Esophagus squamous epithelium (tissue), 5 donors: ENCODE measurements at places on chromosomes 4 and X.

DNA sequence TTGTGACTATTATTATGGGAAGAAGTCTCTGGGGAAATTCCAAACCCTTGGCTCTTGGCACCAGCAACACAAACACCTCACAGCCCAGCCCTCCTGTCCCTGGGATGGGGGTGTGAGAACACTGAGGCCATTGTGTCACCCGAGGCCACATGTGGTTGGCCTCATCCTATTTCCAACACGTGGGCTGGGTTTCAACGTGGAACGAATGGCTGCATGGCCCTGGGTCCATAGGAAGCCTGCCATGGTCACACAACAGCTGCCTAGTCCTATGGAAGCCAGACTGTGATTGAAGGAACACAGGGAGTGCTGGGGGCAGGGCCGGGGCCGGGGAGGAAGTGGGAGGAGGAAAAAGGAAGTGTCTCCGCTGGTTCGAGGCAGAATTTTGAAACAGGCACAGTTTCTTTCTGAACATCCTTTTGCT lies 10.0 kb downstream of the CLCN4 start:
- DNase-seq = no peak

DNA sequence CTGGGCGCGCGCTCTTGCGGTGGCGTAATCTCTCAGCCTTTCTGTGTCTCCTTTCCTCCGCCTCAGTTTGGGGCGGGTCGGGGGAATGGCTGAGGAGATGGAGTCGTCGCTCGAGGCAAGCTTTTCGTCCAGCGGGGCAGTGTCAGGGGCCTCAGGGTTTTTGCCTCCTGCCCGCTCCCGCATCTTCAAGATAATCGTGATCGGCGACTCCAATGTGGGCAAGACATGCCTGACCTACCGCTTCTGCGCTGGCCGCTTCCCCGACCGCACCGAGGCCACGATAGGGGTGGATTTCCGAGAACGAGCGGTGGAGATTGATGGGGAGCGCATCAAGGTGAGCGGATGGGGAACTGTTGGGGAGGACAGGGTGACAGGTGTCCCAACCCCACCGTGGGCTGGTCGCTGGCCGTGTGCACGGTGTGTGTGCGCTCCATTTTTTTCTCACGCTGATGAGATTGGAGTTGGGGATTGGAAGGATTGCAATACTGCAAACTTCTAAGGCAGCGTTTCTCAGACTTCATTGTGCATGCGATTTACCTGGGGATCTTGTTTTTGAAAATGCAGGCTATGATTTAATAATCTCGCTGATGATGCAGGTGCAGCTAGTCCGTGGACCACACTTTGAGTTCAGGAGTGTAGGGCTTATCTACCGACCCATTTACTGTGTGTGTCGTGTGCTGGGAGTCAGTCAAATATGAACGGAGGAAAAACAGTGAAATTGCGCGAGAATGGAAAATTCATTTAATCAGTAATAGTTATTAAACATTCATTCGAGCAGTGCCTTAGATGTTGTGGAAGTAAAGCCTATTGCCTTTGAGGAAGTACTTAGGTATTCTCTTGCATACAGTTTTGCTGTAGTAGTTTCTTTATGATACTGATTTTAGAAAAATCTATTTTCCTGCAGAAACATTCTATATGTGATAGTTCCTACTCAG lies at the start of gene RAB33B:
TSS of gene RAB33B (plus strand) at position 11 of the 935 bp plus-strand sequence. CDS start at position 86, 75 bp downstream.
- no peak for DNase-seq

DNA sequence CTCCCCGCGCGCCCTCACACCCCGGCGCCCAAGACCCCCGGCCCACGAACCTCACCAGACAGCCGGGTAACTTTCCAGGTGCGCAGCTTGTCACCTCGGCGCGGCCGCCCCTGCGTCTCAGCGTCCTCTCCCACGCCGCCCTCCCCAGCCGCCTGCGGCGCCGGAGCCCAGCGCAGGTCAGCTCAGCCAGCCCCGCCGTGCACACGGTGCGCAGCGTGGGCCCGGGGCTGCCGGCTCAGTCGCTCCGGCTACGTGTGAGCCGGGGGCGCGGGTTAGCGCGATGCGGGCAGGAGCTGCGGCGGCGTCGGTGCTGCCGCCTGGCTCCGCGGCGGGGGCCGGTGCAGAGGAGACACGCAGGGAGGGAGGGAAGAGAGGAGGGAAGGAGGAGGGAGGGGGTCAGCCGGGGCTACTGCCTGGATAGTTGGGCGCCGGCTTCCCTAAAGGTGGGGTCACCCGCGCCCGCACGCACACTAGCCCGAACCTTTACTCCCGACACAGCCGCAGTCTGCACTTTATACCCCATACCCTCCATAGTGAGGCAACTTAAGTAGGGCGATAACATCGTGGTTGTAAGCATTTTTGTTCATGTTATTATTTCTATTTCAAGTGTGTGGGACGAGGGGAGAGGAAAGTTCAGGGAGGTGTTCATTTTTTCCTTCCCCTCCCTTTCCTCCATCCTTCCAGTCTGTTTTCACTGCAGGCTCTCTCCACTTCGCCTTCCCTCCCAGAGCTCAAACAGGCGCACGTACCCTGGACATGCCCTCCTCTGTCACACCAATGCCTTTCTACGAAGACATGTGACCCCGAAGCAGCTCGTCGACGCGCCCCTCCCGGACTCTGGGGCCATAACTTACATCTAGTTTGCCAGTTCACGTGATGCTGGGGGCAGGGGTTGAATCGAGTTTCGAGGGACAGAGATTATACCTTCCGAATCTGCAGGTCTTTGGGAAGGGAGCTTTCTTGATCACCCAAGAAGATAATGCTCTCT lies at the start of gene PRKG2:
TSS of gene PRKG2 (minus strand) at position 342 of the 988 bp plus-strand sequence. CDS start 10,175 bp downstream, outside the sequence.
- no peak for DNase-seq

DNA sequence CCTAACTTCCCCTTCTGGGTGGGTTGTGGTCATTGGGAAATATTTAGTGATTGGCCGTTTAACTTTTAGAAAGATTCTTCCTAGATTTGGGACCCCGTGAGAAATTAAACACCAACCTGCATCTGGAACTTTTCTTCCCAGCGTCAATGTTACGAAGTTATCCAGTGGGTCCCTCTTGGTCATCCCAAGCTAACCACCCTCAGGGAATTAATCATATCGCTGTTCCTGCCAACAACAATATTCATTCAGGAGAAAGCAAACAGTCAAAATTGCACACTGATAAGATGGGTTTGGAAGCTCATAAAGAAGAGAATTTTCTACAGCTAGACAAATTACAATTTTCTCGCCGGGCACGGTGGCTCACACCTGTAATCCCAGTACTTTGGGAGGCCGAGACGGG lies 121.2 kb upstream of the STX18 start:
- no peak for DNase-seq

- DNase-seq = no peak
Observed at GRCh38 chrX:45714866-45715265, 514.2 kb upstream of the DIPK2B start.

DNA sequence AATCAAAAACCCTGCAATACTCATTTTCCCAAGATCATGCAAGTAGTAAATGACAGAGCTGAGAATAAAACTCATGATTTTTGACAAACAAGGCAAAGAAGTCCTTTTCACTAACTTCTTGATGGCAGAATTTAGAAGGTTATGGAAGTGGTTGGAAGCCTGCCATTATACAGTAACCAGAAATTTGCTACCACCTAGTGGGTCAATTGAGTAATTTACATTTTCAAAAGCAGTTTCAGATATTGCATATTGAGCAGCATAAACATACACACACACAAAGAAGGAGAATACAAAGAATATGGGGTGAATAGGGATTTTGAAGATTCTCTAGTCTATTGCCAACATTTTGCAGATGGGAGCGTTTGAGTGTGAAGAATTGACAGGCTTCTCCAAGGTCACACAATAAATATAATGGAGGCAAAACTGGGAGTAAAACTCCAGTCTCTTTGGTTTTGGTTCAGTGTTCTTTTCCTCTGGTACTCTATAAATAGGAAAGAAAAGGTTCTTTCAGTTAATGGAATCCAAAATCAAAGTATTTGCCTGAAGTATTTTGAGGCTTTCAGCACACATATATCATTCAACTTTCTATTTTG lies 70.2 kb downstream of the GC start:
- no peak for DNase-seq

DNA sequence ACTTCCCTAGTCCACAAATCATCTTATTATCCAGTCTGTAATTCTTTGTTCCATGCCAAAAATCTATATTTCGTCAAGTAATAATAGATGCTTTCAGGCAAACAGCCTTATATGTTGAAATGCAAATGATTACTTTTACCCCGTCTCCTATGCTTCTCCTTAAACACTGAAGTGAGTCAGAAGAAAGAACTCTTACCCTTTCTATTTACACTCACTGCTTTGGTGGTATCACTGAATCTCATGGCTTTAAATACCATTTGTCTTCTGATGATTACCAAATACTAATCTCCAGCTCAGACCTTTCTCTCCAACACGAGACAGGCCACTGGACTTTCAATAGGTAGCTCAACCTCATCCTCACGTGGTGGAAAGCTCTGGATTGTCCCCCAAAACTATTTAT lies 558.1 kb downstream of the IL1RAPL1 start:
- DNase-seq = no peak

GRCh38 chr4:159224408-159224807 lies 121.5 kb downstream of the RAPGEF2 start:
- DNase-seq = no peak

GRCh38 chrX:33211356-33212260 lies at the start of gene DMD:
TSS of gene DMD (minus strand) at chrX:33211549. CDS start at chrX:33211312, 237 bp downstream.
- DNase-seq = no peak

- no peak for DNase-seq
Observed at GRCh38 chr4:40515398-40516293, 114.0 kb downstream of the RBM47 start.

DNA sequence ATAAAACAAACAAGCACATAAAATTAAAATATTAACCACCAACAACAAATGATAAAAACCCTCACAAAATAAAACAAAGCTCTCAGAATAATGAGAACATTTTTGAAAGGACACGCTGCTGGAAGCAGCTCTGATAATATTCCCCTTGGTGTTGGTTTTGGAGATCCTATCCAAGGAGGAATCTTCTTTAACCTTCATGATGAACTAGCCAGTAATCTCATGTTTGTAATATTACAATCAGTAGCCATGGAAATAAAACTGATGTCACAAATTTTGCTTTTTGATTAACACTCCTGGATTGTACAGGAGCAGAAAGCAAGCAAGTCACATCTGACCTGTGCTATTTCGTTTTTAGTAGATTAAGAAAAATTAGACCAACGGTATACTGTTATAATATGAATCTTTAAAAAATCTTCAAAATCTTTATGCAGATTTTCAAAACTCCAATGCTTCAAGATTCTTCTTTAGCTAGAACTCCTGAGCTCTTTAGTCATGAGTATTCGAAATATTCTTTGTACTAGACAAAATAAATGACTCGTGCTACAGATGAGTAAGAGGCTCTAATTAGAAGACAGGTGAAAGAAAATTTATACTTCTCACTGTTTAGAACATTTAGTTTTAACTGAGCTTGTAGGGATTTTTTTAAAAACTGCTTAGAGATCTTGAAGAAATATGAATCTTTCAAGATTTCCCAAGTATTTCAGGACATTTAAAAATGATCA lies 154.1 kb downstream of the RASL11B start:
- DNase-seq = no peak

DNA sequence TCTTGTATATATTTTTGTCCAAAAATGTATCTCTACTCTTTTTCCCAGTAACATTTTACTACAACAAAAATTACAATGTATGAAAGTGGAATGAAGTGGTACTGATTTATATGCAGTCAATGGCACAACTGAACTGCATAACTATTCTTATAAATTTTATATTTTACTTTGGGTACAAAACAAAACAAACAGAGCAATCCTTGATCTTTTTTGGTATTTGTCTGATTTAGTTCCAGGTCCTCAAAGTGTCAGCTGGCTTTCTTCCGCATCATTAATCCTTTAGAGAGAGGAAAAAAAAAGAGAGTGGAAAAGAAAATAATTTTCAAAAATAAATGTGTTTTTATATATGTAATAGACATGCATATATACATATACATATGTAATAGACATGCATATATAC lies 252.4 kb upstream of the SLIT2 start:
- DNase-seq = no peak

GRCh38 chrX:1542994-1543725 lies 6.2 kb upstream of the P2RY8 start:
- no peak for DNase-seq

GRCh38 chrX:40157228-40158035 lies 59.7 kb upstream of the BCOR start:
- DNase-seq = no peak

- no peak for DNase-seq
Observed at GRCh38 chr4:54902271-54902670, 223.1 kb downstream of the KDR start.

- DNase-seq = no peak
Observed at GRCh38 chr4:1026115-1026514, 14.7 kb downstream of the FGFRL1 start.

DNA sequence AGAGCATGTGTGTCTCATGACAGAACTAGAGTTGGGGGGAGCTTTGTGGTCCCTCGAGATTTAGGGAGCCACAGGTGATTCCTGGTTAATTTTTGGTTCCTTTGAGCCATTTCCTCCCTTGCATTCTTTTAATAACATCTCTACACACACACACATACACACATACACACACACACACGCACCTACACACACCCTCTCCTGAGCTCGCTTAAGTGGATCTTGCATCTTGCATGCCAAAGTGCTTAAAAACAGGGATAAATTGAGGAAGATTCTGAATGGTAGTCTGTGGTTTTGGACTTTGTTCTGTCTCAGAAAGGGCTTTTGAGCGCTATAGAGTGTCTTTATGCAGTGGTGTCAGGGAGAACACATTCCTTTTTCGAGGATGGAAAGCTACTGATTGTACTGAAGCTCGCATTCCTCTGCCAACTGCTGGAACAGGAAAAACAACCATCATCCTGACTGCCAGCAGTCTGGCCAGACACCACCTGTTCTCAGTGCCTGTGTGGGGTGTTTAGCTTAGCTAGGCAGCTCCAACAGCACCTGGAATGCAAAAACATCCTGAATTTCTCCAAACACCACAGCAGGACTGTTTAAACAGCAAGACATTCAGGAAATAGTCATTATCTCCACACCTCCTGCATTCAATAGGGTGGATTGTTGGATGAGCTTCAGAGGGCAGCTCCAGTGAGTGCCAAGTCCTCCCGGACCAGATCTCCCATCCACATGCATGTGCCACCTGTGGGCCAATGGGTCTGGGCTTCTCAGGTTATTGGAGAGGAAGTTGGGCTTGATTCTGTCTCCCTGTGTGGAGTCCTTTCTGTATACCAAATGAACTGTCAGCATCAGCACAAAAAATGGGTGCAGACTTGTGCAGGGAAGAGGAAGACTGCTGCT lies 21.9 kb upstream of the IGFBP7 start:
- DNase-seq = no peak

DNA sequence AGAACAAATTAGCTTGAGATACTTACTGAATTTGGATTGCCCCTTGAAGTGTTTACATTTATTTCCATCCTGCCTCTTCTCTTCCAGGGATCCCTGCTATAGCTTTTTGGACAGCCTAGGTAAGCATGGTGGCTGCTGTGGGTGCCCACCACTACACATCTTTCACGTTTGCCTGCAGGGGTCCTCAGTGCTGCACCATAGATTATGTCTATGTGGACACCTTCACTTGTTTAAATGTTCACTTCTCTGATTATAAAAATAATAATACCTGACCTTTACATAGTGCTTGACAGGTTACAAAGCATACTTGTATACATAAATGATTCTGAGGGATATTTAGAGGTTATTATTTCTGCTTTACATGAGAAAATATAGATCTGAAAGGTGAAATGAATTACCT lies 67.9 kb upstream of the SLC4A4 start:
- no peak for DNase-seq
